ENCODE measurements at places on chromosomes 3 and 15.

DNA sequence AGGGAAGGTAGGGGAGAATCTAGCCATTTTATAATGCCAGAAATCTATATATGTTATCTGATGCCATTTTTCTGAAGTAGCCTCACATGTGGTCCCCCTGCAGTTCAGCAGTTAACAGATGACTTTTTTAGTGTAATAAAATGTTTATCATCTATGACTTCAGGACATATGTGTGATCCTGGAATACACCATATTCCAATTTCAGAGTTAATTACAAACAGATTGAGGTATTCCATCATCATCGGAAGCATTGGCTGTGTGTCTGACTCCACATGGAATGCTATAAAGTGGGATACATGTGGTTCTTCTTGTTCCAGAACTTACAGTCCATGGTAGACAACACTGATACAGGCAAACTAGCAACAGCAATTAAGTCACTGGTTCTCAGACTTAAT lies 45.9 kb upstream of the LIMD1 start:
- no peak for DNase-seq

- DNase-seq = no peak
Observed at GRCh38 chr15:87781959-87782625, 474.4 kb downstream of the NTRK3 start.

- DNase-seq = no peak
Observed at GRCh38 chr15:83769411-83769999, 115.6 kb downstream of the ADAMTSL3 start.

- no peak for DNase-seq
Observed at GRCh38 chr15:38069511-38070011, 135.1 kb downstream of the TMCO5A start.

DNA sequence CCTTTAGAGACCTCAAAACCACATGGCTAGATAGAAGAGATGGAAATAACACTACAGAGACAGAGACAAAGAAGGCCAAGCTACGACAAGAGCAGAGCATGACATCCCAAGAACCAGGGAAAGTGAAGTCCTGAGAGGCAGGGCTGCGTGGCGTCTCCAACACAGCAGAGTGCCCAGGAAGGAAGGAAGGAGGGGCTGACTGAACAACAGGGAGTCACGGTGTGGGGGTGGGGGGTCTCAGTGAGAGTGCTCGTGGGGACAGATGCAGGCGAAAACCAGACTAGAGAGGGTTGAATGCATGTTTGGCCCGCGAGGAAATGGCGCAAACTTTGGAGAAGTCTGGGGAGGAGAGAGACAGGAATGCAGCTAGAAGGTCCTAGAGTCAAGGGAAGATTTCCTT lies 44.0 kb downstream of the ADAMTS17 start:
- DNase-seq = no peak

DNA sequence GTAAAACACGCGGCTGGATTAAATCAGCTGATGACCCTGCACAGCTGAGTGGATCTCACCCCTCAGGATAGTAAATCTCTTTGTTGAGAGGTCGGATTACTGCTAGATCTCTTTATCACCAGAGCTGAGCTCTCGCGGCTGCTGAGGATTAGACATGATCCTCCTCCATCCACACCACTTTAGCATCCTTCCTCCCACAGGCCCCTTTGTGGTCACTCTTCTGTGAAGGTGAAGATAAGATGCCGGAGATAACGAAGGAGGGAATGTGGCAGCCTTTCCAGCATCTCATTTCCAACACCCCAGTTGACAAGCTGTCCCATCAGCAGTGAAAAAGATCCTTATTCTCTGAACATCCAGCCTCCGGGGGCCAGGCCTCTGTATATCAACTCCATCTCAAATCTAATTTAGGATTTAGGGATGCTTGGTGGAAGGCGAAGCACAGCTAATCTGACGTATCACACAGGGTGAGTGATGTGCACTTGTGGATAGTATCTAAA lies 47.5 kb upstream of the SELENOK start:
- DNase-seq = no peak

GRCh38 chr15:40155270-40155910 lies 5.5 kb upstream of the BUB1B start:
- no peak for DNase-seq

GRCh38 chr3:104556372-104557078 lies 810.2 kb upstream of the ALCAM start:
- DNase-seq = no peak

DNA sequence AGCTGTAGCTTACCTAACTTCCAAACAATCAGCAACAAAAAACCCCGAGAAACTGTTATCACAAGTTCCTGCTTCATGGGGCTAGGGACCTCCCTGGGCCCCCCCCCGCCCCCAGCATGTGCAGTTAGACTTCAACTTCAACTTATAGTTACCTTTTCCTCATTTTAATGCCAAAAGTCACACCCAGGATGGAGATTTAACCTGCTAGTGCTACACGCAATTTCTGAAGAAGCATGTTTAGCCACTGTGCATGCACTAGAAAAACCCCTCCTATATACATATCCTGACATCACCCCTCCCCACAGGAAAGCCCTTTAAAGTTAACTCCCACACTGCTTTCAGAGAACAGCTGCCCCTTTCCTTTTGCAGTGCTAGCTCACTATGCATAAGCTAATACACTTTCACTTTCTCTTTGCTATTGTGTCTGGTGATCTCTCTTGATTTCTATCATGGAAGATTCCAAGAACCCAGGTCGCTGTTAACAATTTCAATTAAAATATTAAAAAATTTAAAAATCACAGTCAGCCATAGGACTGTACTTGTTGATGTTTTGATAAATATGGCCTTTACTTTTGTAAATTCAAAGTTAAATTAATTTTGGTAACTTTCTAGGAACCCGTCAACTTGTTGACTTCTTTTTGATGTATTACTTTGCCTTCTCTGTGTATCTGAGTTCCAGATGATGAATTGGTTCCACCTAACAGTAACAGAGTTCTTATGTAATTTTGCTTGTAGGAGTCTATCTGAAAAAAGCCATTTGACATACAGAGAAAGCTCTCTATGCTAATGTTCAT lies 75.2 kb upstream of the ACAD9 start:
- no peak for DNase-seq

DNA sequence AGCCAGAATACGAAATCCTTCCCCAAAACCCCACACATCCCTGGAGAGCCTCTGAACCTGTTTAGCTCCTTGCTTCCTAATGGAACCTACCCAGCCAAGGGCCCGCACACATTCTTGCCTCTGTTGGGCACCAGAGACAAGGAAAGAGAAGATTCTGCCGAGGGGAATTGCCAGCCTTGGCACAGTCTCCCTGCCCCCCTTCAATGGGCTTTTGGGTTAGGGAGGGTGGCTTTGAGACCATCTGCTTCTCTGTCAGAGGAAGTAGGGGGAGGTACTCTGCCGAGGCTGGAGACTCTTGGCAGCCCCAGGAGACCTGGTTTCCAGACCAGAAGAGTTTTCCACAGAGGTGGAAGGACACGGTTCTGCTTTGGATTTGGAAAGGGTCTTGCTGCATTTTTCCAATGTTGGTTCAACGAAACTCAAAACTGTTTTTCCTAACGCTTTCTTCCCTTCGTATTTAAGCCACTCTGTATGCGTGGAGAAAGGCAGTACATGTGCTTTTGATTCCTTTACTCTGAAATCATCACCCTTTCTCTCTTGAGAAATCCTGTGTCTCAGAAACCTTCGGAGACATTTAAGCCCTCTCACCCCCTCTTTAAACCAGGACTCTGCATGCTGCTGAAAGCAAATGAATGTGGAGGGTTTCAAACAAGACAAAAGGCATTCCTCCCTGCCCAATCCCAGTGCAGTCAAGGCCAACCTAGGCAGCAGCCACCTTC lies 78.8 kb upstream of the PRR23C start:
- DNase-seq = no peak

GRCh38 chr3:42056840-42057239 lies 34.3 kb upstream of the TRAK1 start:
- DNase-seq = no peak

DNA sequence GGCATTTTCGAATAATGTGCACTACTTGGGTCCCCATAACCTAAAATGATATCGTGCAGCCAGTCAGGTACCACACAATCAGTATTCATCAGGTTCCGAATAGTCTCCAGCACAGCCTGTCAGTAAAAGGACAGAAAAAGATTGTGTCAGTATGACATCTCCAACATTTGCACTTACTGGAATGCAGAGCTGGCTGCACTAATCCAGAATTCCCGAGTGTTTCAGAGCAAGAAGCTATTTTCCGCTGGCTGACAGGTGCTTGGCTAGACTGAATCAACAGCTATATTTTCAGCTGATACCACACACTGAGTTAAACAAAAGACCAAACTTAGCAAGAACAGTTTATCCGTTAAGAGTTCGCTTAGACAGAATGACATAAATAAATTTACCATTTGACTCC lies 68.8 kb downstream of the AQR start:
- no peak for DNase-seq

GRCh38 chr3:52193065-52193464 lies 4.9 kb upstream of the ALAS1 start:
- DNase-seq = no peak

- no peak for DNase-seq
Observed at GRCh38 chr3:53842436-53843194, 3.6 kb downstream of the CHDH start.

GRCh38 chr3:46883054-46883829 lies 5.7 kb downstream of the PTH1R start:
- DNase-seq = no peak

Data from activated CD4-positive, alpha-beta T cell treated with anti-CD3 and anti-CD28 coated beads, Interleukin-2, amount 50 U/mL, for 24 hours (primary cell).